ENCODE measurements at places on chromosomes 6 and 20.
A peak's percentile ranks its signal among the peaks of the same experiment; 100 is the strongest.

- DNase-seq: peak; percentile 16
Observed at GRCh38 chr6:158560836-158561320, 987 bp downstream of the TMEM181 start.

GRCh38 chr6:164344801-164345291, 930.3 kb downstream of the QKI start:
- DNase-seq: no peak

DNA sequence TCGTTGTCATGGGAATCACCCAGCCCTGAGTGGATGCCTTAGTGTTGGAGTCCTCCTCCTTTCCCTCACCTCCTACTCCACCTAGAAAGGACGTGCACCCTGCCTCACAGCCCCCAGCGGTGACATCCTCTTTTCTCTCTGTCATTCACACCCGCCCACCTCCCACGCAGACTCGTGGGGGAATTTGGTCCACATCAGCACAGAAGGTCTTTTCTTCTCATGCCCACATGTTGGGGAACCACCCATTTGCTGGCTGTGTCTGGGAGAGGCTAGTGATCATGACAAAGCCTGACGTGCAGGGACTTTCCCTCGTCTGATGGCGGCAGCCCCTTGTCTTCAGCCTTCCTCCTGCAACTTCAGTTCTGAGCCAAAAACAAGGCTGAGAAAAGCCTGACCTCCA, 96.0 kb upstream of the CNKSR3 start:
- peak; percentile 93 for DNase-seq

- no peak for DNase-seq
Observed at GRCh38 chr20:59573837-59574236, 30.5 kb upstream of the PHACTR3 start.

DNA sequence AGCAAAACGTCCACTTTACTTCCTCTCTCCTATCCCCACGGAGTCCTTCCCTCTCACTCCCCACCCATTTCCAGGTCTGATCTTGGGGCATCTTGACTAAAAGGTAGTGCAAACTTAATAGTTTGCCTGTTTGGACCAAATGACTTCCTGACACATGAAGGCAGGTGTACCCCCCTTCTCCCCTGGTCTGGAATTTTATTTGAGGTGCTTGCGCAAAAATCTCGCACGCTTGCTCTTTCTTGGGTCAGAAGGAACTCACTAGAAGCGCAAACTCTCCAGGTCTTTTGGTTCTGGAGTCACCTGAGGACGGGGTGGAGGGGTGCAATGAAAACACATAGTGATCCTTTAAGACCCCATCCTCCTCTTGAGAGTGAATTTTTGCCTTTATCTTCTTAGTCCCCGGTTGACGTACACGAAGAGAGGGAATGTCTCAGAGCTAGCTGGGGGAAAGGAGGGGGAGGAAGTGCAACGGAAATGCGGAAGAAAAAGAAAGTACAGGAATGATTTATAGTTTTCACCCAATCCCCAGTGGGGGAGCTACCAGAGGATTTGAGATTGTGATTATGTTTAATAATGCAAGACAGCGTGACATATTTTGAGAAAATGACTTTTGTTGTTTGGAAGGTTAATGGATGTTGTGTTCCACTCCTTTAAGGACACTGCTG, 4.9 kb downstream of the ADGRB3 start:
- DNase-seq: no peak

DNA sequence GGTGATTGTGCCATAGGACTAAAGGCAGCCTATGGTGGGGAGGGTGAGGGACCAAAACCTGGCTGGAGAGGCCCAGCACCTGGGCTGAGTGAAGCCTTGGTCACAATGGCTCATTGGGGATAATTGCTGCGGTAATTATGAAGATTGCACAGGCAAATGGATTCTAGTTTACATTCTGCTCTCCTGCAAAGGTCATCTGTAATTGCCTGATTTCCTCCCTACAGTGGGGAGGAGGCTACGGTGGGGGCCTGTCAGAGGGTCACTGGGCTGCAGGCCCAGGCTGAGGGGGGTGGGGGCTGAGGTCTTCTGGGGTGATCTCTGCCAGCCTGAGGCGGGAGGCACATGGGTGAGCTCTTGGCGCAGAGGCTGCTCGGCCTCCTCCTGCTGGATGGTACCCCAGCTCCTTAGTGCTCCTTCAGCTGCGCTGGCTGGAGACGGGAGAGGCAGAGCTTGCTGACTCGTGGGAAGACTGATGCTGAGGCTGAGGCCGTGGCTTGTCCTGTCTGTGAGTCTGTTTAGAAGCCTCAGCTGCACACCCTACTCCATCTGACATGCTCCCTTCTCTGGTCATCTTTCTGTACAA, 30.3 kb downstream of the PACSIN1 start:
- DNase-seq: no peak

- DNase-seq: no peak
Observed at GRCh38 chr20:33282991-33283555, at the start of gene BPIFB1. Gene BPIFB1, plus strand, starts transcription at chr20:33283214. Its CDS starts 2,860 bp downstream, at chr20:33286074.

DNA sequence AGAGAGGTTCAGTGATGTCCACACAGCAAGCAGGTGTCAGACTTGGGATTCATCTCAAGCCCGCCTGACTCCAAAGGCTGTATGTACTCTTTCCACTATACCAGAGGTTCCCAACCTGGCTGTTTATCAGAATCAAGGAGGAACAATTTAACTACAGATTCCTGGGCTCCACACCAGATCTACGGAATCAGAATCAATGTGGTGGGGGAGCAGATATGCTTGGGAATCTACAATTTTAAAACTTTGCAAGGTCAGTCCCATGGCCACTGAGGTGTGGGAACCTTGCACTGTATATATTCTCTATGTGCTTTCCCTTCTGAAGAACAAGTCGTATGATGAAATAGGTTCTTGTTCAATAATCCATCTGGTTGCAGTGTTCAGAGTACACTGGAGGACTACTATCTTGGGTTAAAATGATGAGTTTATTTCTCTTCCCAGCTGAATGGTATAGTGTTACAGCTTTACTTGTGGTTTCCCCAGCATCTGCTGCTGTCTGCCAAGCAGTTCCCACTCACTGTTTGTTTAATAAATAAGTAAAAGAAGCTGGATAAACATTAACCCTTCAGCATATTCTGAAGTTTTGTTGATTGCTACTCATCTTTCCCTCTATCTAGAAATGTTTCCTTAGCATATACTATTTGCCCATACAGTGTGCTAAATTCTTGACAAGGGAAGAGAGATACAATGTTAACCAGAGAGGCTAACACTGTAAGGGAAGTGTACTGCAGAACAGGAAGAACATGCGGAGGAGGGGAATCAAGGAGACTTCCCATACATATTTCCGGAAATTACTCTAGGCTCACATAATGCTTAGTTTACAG, 9.9 kb downstream of the TTI1 start:
- DNase-seq: no peak

- DNase-seq: no peak
Observed at GRCh38 chr20:45176526-45177267, 2.0 kb downstream of the PI3 start.

DNA sequence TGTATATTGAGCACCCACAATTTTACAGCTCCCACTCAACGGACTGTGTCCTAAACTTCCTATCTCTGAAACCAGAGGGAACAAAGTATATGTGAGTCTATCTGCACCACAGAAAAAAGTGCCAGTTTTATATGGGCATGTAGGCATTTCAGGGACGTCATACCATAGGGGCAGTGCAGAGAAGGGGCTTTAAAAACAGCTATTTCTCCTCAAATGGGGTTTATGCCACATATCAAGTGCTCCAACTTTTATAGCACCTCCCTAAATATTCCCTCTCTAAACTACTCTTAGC, 28.9 kb upstream of the ASF1A start:
- no peak for DNase-seq

- no peak for DNase-seq
Observed at GRCh38 chr6:125022391-125022989, 60.3 kb downstream of the RNF217 start.

- no peak for DNase-seq
Observed at GRCh38 chr20:50574586-50574985, 64.4 kb downstream of the PTPN1 start.

DNA sequence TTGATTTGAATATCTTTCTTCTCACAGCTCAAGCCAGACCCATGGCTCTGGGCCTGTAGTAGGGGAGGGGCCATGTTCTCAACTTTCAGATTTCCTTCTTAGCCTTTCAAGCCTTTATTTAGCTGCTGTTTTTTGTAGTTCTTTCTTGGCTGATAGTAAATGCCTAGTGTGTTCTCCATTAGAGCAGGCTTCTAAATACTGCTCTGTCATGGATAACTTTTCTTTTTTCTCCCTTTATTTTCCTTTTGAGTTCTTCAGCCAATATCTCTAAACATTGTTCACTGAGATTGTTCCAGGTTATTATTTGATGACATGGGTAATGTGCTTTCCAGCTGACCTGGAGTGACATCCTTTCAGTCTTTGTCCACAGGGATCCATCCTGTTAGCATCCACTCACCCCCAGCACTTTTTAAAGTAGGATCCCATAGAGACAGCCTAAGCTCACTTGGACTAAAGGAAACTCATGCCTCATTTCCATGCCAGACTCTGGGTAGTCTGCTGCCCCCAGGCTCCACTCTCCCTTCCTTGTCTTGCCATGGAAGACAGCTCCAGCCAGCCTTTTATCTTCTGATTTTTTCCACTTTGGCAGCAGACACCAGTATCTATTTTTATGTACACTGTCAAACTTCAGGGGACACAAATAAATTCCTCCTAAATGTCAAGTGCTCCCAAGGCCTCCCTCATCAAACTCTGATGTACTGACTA, 645.6 kb downstream of the RNF144B start:
- DNase-seq: no peak

All from activated naive CD8-positive, alpha-beta T cell treated with anti-CD3 and anti-CD28 coated beads for 36 hours (primary cell).